ENCODE measurements at places on chromosomes 3 and 15. TPM values are rescaled to one million over a fixed set of nuclear protein-coding genes. Genes with fewer than 3 reads are reported as not detected.
A peak's percentile ranks its signal among the peaks of the same experiment; 100 is the strongest.

DNA sequence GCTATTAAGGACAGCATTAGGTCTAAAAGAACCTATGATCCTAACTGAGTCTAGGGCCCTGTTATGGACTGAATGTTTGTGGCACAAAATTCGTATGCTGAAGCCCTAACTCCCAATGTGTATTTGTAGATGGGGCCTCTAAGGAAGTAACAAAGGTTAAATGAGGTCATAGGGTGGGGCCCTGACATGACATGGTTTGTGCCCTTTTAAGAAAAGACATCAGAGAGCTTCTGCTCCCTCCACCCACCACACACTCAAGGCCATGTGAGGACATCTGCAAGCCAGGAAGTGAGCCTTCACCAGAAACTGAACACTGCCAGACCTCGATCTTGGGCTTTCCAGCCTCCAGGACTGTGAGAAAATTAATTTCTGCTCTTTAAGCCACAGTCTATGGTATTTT is 49.2 kb downstream of the PHC3 start:
- no peak for ATAC-seq

DNA sequence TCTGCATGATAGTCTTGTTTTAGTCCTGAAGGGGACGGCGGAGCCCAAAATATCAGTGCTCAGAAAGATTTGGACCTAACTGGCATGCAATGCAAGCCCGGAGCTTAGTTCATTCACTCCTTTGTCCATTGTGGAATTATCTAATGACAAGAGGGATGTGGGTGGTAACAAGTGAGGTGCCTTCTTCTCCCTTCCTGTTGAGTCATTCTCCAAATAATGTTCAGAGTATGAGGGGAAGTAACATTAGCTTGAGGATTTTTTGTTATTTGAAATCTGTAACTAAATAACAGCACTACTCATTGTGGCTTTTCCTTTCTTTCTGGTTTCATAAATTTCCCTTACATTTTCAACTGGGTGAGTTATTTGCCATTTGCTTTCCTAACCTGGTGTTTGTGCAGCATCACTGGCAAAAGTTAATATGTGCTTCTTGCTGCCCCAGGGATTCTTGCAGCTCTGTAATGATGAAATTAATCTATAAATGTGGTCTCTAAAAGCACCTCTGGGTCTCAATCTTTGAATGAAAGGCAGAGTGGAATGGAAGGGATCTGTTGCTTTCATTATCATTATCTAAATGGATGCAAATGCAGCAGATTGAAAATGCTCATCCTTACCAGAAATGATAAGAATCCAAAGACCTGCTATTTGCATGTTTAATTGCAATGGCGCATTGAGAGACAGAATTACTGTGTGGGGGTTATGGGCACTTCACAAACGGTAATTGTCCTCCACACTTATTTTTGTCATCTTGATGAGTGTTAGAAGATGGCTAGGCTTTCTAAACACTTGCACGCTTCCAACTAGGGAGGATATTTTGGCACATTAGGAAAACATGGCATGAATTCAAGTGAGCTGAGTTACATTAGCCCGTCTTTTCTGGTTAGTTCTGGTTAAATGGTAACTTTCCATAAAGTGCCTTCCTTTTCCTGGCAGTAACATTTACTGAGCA is 89.9 kb upstream of the MITF start:
- ATAC-seq = no peak

HACD2 gene
- total RNA-seq = 20.3 TPM

GRCh38 chr3:62371720-62372591 is 1.4 kb downstream of the FEZF2 start:
- no peak for ATAC-seq

GRCh38 chr3:125109536-125109925 is 53.7 kb upstream of the HEG1 start:
- no peak for ATAC-seq

CHRFAM7A gene
- not detected for total RNA-seq

DNA sequence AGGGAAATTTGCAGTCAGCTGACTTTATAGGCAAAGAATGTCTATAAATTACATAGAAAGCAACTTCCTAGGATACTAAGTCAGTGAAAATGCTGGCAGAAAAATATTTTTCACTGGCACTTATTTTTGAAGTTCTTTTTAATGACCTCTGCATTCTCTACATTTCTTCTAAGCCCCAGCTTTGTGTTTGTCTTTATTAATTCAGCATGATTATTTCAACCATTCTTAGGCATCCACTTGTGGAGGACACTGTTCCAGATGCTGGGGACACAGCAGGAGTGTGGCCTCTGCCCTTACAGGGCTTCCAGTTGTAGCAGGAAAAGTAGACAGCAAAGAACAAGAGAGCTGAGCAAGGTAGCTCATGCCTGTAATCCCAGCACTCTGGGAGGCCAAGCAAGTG is 15.0 kb downstream of the LRRK1 start:
- ATAC-seq = no peak

GRCh38 chr15:75732809-75733451 is 20.3 kb upstream of the CSPG4 start:
- ATAC-seq = peak; percentile 58
